ENCODE measurements at places on chromosomes 13 and 19. TPM values are rescaled to one million over a fixed set of nuclear protein-coding genes. Genes with fewer than 3 reads are reported as not detected.

The FAM216B gene
- not detected for total RNA-seq

The ODAD3 gene
- total RNA-seq = 0.23 TPM

DNA sequence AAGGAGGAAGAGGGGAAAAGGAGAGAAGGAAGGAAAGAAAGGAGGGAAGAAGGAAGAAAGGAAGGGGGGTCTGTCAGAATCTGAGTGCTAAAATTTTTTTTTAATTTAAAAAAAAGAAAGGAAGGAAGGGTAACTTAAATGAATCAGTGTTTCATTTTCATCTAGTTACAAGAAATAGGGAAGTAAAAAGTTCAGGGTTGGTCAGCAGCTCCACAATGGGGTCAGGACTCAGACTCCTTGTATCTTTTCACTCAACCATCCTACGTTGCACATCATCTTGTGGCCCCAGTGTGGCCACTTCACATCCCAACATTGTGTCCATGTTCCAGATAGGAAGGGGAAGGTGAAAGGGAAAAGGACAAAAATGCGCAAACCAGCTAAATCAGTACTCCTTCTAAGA is 14.3 kb upstream of the FNDC3A start:
- no peak for DNase-seq

GRCh38 chr13:112894673-112895481 is 74.1 kb upstream of the MCF2L start:
- DNase-seq = peak; percentile 82

The NTN5 gene
- 1.7 TPM for total RNA-seq

DNA sequence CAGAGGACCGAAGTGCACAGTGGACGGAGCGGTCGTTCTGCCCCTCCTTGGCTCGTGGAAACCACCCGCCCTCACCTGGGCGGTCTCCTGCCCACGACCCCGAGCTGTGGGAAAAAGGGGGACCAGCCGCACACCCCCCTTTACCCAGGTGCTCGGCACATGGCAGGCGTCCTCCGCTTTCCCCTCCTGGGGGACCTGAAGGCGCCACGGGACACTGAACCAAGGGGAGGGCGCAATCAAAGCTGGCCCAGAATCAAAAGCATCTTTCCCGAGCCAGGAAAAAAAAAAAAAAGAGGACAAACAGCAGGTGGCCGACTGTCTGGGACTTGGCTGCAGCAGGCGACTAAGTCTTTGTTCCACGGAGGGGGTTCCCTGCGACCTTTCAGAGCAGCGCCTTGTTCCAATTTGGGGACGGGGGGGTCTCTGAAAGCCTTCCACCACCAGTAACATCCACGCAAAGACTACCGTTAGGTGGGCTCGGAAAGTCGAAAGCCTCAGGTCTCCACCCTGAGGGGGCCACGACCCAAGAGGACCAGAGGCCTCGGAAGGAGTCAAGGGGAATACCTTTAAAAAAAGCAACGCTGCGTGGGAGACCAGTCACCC is 1.1 kb downstream of the MBD3 start:
- no peak for DNase-seq

- no peak for DNase-seq
Observed at GRCh38 chr13:20414546-20415305, 110.9 kb downstream of the CRYL1 start.

GRCh38 chr19:56294549-56294948 is 20.1 kb downstream of the ZSCAN5A start:
- DNase-seq = no peak

DNA sequence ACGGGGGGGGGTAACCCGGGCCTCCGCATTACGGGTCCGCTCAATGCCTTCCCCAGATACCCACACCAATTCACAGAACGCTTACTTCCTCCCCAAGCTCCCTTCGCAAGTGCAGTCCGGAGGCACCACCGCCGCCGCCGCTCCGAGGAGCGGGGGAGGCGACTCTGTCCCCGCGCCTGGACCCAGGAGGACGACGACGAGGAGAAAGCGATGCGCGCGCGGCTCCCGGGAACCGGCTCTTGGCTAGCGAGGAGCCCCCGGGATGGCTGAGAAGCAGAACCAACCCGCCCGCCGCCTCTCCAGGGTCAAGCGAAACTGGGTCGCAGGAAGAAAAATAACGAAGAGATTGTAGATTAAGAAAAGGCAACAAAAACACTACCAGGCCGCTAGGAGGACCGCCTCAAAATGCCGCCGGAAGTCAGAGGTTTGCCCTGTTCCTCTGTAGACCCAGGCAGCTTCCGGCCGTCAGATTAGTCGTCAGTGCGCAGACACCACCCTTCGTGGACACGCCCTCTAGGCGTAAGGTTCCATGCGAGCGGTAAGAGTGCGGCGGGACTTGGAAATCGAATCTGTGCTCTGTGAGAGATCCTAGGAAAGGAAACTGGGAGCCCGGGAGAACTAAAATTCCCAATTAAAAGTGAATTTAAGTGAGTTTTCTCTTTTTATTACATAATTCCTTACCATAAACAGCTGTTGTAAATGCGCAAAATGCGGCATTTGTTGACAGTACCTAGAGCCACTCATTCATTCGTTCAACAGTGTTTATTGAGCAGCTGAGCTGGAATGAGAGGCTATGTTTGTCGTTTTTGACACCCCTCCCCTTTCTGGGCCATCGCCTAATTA is at the start of gene ZC3H13:
Gene ZC3H13, minus strand, starts transcription at position 428 of the 843 bp plus-strand sequence. CDS start 7,239 bp downstream, outside the sequence.
- DNase-seq = peak; percentile 98

The TUBB4A gene
- 11.4 TPM for total RNA-seq

DNA sequence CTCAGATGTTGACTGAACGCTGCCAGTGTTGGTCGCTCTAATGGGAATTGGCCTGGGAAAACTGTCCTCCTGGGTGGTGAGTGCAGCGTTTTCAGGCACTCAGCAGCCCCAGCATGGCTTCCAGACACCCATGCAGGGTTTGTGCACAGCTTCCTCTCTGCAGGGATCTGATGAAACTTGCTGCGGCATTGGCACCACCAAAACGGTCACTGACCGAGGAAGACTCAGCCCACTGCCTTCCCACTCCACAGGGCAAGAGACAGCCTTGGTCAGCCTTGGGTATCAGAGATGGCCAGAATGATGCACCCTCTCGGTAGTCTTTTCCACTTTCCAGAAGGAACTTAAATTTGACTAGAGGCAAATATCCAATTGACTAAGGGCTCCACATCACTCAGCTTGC is 398.9 kb downstream of the IRS2 start:
- DNase-seq = no peak

The STOML3 gene
- total RNA-seq = not detected
